ENCODE measurements at places on chromosomes 6 and 20.

DNA sequence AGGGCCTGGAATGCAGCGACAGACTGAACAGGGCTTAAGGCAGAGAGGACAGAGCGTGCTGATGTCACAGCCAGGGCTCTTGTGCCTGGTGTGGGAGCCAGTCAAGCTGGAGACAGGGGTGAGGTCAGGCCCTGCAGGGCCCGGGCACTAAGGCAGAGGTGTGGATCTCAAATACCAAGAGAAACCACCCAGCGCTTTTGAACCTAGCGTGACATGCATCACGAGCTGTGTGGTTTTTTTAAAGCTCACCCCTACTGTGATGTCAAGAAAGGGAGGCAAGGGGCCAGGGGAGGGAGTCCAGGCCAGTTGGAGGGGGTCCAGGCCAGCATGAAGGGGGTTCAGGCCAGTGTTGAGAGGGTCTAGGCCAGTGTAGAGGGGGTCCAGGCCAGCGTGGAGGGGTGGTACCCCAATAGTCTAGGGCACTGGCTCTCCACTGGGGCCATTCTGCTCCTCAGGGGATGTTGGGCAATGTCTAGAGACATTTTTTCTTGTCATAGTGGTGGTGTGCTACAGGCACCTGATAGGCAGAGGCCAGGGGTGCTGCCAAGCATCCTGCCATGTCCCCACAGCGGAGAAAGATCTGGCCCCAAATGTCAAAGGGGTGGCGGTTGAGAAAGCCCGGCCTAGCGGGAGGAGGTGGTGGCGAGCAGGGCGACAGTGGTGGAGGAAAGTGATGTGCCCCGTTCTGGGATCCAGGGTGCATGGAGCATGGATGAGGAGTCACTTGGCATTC lies 42.6 kb downstream of the RBM38 start:
- no peak for DNase-seq

- DNase-seq = no peak
Measured at GRCh38 chr6:142958343-142958742, 13.4 kb upstream of the HIVEP2 start.

GRCh38 chr6:57201718-57202117 lies 20.4 kb downstream of the RAB23 start:
- no peak for DNase-seq

GRCh38 chr20:32354592-32355416 lies 3.3 kb upstream of the ASXL1 start:
- no peak for DNase-seq

- no peak for DNase-seq
Measured at GRCh38 chr6:42095094-42095493, 44.8 kb downstream of the TAF8 start.

- DNase-seq = no peak
Measured at GRCh38 chr6:36754582-36755434, 57.2 kb downstream of the RAB44 start.

DNA sequence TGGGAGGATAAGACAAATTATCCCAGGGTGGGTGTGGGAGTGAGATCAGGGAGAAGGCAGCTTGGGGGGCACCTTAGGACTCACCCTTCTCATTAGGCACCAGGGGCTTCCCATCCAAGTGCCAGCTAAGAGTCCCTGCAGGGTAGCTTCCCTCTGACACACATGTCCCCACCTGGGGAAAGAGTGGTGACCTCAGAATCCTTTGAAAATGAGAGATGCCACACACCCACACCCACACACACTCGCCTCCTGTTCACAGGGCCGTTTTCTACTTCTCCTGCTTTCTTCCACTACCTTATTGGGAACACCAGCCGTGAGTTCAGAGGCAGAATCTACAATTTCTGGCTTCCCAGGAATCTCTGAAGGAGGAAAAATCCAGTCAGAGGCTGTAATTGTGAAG lies 1.0 kb downstream of the AGER start:
- no peak for DNase-seq

DNA sequence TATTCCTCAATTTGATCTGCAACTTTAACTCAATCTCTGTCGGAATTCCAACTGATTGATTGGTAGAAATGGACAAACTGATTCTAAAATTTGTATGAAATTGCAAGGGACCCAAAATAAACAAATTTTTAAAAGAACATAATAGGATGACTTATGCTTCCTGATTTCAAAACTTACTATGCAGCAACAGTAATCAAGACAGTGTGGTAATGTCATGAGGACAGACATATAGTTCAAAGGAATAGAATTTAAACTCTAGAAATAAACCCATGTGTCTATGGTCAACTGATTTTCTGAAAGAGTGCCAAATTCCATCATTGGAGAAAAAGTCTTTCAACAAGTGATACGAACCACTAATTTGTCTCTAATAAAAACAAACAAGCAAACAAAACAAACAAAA lies 1320.1 kb upstream of the GJE1 start:
- no peak for DNase-seq

DNA sequence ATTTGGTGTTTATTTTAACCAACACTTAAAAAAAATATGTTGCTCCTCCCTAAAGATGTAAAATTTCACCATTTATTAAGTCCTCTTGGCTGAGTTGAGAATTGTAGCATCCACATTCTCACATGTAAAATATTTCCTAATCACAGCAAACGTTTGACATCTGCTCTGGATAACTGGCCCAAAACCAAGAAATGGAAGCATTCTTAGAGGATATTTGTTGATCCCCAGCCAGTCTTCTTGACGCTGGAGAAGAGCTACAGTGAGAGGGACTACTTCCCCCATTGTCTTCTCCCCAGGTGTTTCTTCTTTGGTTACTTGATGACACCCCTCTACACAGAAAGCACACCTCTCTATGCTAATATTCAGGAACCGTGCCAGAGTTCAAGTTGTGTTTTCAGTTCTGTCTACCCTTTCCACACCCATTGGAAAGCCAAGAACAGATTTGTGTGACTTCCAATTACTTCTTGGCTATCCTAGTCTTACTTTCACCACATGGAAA lies 454.5 kb upstream of the JAG1 start:
- no peak for DNase-seq

Measured in globus pallidus (tissue), 1 donor.